ENCODE measurements at places on chromosomes 4 and X.

DNA sequence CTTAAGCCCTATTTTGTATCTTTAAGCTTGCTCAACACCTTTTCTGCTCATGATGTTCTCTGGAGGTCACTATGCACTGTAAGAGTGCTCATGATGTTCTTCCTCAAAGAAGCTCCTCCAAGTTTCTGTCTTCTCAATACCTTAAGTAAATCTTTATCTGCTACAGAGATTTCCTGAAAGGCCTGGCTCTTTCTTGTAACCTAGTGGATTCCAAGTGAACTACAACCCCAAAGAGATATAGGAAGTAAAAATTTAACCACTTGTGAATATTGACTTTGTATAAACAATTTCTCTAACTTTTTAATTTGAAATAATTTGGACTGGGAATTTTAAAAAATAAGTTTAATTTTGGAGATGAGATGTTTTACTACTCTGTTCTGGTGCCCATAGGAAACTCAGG is 39.3 kb upstream of the XK start:
- DNase-seq, result no peak

GRCh38 chr4:23972187-23972586 is 82.3 kb upstream of the PPARGC1A start:
- no peak for DNase-seq

- DNase-seq, result no peak
These were observed 8.7 kb downstream of the C1QTNF7 start for GRCh38 chr4:15436513-15436912.

DNA sequence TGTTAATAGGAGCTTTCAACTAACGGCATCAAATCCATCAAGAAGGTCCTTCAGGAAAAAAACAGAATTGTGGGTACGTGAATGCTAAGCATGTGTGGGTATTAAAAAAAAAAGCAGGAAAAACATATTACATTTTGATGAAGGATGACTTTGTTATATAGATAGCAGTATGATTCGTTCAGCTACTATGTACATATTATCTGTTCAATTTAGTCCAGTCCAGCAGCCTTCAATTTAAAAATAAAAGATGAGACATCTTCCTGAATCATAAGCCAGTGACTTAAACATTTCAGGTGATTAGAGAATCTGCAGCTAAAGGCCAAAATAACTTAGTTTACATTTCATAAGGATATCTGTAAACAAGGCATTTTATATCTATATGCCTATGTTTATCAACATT is 63.4 kb downstream of the LCORL start:
- no peak for DNase-seq

DNA sequence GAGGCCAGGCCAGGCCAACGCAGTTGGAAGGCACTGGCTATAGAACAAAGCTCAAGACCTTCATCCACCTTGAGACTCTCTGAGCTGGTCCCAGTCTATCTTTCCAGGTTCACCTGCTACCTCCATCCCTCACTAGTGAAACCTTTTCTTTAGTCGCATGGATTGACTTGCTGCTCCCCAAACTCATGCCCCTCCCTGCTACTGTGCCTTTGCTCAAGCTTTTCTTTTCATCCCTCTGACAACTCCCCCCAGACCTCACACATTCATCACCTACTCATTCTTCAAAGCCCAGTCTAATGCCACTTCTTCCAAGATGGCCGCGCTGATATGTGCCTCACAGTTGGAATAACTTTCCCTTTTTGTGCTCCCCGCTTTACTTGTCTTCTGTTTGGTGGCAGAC is 58.0 kb downstream of the CNGA2 start:
- no peak for DNase-seq

GRCh38 chrX:53316860-53317237 is 35.5 kb upstream of the IQSEC2 start:
- DNase-seq, result no peak

DNA sequence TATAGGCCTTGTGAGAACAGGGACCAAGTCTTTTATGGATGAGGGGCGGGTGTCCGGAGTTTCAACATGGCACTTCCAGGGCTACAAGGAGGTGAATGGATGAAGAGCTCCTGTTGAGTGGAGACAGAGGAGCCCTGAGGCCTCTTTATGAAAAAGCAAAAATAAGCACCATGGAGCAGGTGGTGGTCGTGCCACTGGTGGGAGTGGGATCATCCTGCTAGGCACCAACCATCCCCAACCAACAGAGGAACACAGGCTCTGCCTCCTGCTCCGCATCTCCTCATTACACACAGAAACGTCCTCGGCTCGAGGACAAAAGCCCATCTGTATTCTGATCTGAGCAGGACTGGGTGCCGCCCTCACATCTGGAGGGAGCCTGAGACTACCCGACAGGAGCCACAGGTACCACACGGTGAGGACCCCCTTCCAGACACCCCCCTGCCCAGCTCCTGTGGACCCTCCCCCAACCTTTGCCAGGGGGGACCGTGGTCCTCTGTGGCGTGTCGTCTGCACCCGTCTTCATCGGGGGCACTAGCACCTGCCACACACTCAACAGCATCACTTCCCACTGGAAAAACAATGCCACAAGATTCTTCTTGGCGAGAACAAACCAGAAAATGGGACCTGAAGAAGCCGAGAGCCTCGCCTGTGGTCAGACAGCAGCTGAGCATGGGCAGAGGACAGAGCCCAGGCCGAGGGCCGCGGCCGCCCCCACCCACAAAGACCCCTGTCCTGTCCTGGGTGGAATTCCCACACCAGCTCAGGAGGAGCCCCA is 3.9 kb upstream of the PDE6B start:
- DNase-seq, result no peak

GRCh38 chr4:54318904-54319303 is 89.8 kb downstream of the PDGFRA start:
- no peak for DNase-seq

- DNase-seq, result no peak
These were observed 9.9 kb downstream of the MMRN1 start for GRCh38 chr4:89904524-89904923.

GRCh38 chr4:34845926-34846325 is 1398.4 kb downstream of the ARAP2 start:
- DNase-seq, result no peak
